ENCODE measurements at places on chromosomes 7 and 10.

GRCh38 chr7:95536656-95537311 lies 51.0 kb downstream of the ASB4 start:
- DNase-seq: no peak

DNA sequence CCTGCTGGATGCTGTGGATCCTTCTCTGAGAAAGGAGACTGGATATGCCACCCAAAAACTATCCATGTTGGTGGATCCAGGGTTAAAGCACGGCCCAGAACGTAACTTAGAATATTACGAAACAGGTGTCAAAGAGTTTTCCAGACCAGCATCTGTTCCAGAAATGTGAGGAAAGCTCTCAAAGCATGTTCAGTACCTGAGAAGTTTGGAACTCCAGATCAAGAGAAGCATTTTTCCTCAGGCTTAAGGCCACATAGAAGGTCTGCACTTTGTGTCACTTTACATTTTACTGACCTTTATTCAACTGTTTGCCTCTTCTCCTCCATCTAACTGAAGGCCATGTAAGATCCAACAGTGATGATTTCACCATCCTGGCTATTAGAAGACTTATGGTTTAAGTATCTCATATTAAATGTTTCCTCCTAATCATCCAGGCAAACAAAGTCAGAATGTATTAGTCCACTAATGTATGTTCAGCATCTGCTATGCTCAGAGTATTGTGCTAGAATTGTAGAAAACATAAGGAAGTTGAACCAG lies 340.7 kb upstream of the LRGUK start:
- no peak for DNase-seq

GRCh38 chr7:130994378-130995115 lies 260.5 kb upstream of the KLF14 start:
- DNase-seq: no peak

- DNase-seq: peak; percentile 59
These were observed 170.2 kb downstream of the FAM107B start for GRCh38 chr10:14604181-14605142.

DNA sequence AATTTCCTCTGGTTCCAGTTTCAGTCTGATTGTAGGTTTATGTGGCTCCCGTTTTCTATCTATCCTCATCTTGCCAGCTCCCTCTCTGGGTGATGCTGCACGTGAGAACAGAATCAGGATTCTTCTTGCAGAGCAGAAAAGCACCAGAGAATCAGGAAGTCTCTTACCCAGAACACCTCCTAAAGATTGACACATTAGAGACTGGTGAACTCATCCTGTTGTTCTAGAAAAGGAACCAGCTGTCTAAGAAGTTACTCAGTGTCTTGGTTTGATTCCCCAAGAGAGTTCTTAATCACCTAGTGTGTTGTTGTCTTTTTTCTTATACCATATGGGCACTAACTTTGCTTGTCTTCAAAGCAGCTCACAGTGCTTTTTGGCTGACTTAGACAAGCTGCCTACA lies 152.4 kb downstream of the DGKI start:
- no peak for DNase-seq

GRCh38 chr7:119197877-119198527 lies 973.5 kb downstream of the ANKRD7 start:
- no peak for DNase-seq

DNA sequence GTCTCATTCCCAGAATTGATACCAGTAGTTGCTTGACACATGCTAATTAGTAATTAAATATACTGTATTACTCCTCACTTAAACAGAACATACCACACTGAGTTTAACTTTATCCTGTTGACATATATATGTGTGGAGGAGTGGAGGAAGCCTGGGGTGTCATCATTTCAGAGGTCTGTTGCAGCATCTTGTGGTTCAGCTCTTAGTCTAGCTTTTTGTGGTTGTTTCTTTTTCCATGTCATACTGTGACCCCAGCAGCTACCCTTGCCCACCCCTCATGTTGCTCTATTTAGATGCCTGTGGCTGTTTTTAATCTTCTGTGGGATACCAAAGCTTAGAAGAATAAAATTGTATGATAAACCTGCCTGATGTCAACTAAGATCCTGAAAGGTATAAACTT lies 875.4 kb downstream of the LRMDA start:
- DNase-seq: no peak

- DNase-seq: no peak
These were observed 12.7 kb upstream of the SNX8 start for GRCh38 chr7:2326951-2327350.

GRCh38 chr10:79250259-79250658 lies 97.0 kb upstream of the PPIF start:
- DNase-seq: no peak
